ENCODE measurements at places on chromosomes 1 and 21.

DNA sequence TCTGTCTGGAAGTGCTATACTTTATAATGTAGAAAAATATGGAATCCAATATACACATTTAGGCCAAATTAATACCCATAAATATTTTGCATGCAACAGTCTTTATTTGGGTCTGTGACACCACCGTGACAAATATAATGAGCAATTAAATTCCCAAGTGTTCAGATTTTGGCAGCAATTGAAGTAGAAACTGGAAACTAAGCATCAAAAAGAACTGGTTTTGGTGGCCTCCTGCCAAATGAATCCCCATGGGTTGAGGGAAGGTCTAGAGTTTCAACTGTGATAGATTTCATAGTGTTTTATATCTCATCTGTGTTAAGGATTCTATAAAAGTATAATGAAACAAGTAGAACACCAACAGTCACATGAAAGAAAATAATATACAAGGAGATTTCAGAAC, 88.4 kb downstream of the DPYD start:
- DNase-seq = peak; percentile 62

DNA sequence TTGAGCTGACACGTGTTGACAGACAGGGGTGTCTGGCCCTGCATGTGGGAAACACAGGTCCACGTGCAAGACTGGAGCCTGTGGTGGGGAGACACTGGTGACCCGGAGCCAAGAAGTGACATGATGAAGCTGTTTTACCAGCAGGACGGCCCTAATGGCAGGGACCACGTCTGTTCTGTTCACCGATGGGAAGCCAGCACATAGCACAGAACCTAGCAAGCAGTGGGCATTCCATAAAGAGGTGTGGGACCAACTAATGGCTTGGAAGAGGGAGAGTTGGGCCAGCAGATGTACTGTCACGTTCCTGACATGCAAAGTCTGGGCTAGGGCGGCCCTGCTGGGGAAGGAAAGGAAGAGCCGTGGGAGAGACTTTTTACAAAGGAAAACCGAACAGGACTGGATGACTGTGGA, 15.3 kb downstream of the NAV1 start:
- DNase-seq = no peak

- no peak for DNase-seq
These were observed 33.4 kb downstream of the TMCC2 start for GRCh38 chr1:205260948-205261732.

DNA sequence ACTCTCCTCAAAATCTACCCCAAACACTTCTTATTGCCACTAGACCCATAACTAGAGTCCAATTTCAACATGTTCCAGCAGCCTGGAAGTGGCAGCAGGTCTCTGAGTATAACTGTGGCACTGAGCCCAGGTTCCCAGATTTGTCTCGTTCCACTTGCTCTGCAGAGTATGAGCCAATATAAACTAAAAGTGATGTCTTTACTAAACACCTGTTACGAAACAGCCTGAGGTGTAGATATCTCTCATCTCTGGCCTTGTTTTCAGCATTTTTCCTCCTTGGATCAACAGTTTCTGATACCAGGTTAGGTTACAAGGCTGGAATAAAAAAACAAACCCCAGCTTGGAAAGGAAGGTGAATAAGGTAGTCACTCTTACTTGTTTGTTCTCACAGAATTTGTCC, 25.2 kb upstream of the PRDX6 start:
- DNase-seq = no peak

GRCh38 chr1:193451001-193451400, 264.6 kb upstream of the B3GALT2 start:
- no peak for DNase-seq

DNA sequence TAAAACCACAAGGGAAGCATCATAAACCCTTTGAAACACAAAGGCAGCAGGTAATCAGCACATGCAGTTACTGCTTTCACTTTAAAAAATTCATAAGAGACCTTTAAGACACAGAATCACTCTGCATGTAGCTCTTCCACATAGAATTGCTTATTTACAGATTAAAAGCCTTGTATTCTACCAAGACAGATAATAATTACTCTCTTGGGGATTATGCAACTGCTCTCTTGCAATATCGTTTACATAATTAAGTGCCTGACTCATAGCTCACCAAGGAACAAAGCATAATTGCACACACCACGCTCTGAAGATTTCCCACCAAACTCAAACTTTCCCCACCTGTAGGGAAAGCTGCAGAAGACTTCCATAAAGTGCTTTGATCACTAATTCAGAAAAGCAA, 87.9 kb downstream of the VAV3 start:
- no peak for DNase-seq

GRCh38 chr1:236064674-236065508, at the start of gene NID1:
TSS of gene NID1 (minus strand) at chr1:236065090. CDS start at chr1:236065079, 11 bp downstream.
- peak; percentile 95 for DNase-seq

- DNase-seq = no peak
These were observed 31.5 kb downstream of the XCL1 start for GRCh38 chr1:168607872-168608428.

- no peak for DNase-seq
These were observed 210.6 kb downstream of the KIF26B start for GRCh38 chr1:245365095-245366020.

GRCh38 chr1:91791691-91792488, 94.1 kb downstream of the TGFBR3 start:
- peak; percentile 17 for DNase-seq

- DNase-seq = no peak
These were observed 54.1 kb upstream of the LYST start for GRCh38 chr1:235920596-235921375.

GRCh38 chr1:13435458-13435857, 25.2 kb downstream of the PRAMEF20 start:
- DNase-seq = no peak

DNA sequence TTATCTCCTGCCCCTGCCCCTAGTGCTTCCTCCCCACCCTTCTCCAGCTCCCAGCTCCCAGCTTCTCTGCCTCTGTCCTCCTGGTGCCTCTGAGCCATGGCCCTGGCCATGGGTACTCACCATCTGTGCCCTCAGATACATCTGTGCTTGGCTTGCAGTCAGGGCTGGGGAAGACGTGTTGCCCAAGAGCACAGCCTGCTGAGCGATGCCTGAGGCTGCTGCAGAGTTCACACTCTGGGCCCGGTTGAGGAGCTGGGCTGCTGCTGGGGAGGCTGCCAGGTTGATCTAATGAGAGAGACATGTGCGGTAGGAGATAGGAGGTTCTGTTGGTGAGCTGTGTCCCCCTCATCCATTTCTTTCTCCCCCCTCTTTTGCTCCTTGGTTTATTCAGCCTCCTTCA, 49.4 kb upstream of the A3GALT2 start:
- DNase-seq = no peak

- DNase-seq = no peak
These were observed 970 bp downstream of the TNFRSF1B start for GRCh38 chr1:12167493-12168429.

DNA sequence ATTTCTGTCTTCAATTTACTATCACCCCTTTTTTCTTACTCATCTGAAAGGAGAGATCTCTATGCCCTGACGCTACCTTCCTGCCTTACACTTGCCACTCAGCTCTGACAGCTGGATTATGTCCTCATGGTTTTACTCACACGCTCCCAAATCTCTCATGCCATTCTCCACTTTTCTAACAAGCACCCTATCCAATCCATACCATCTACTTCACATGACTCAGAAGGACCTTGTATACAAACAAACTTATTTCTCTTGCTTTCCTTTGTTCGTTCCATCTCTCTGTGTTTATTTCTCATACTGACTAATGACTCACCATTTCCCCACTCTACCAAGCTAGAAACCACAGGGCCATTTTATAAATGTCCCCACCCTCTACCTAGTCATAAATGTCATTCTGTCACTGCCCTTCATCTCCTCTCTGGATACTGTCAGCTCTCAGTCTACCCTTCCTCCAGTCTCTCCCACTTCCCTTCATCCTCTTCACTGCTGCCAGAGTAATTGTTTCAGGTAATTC, 87.3 kb downstream of the USP24 start:
- DNase-seq = no peak

- no peak for DNase-seq
These were observed 598.3 kb upstream of the ZP4 start for GRCh38 chr1:238489006-238489405.

GRCh38 chr1:93633313-93633712, 48.3 kb downstream of the BCAR3 start:
- DNase-seq = no peak

DNA sequence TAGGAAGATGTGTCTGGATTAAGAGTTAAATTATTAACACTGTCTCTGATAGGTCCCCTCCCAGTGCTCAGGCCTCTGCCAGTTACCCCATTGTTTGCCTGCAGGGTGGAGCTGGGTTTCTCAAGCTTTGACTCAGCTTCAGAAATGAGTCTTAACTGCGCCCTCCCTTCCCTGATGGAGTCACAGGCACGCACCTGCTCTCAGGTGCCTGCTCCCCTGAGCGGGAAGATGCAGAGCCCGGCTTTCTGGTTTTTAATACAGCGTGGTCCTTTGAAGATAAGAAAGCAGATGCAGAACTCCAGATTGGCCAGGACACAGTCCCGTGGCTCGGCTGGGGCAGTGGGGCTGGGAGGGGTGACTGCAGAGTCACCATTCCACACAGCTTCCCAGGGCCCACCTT, 3.2 kb upstream of the SPRR4 start:
- DNase-seq = no peak

DNA sequence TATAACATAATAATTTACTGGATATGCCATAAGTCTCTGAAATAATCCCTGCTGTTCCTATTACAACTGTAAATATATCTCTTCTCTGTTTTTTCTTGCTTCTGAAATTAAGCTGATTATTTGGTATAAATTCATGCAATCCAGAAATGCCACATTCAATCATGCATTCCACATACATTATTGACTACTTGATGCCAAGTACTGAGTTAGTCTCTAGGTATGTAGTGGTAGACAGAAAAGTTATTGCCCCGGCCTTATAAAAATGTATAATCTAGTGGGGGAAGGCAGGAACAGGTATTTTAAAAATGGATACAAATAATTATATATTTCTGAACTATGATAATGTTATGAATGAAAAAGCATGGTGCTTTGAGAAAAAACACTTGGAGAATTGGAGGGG, 338.6 kb upstream of the SNX7 start:
- DNase-seq = no peak

All from right hindlimb (tissue), 1 donor.